Activated CD4-positive, alpha-beta T cell treated with anti-CD3 and anti-CD28 coated beads for 36 hours (primary cell): ENCODE measurements at places on chromosomes 6 and 20. TPM values are rescaled to one million over a fixed set of nuclear protein-coding genes. Genes with fewer than 3 reads are reported as not detected.
A peak's percentile ranks its signal among the peaks of the same experiment; 100 is the strongest.

Gene HLA-DQB1
- 3.1 TPM for total RNA-seq

Gene SLC22A2
- total RNA-seq: not detected

Gene SEL1L2
- total RNA-seq: not detected

Gene NOTCH4
- total RNA-seq: 0.69 TPM

Gene MDFI
- not detected for total RNA-seq

Gene TMEM63B
- 15.2 TPM for total RNA-seq

Gene FRK
- total RNA-seq: 0.05 TPM

Gene GABRR1
- not detected for total RNA-seq

Gene SLC44A4
- total RNA-seq: 0.19 TPM

Gene TP53TG5
- total RNA-seq: 0.40 TPM

Gene ULBP3
- total RNA-seq: 0.77 TPM

- peak; percentile 37 for DNase-seq
Measured at GRCh38 chr6:17633465-17634188, 33.5 kb downstream of the FAM8A1 start.

DNA sequence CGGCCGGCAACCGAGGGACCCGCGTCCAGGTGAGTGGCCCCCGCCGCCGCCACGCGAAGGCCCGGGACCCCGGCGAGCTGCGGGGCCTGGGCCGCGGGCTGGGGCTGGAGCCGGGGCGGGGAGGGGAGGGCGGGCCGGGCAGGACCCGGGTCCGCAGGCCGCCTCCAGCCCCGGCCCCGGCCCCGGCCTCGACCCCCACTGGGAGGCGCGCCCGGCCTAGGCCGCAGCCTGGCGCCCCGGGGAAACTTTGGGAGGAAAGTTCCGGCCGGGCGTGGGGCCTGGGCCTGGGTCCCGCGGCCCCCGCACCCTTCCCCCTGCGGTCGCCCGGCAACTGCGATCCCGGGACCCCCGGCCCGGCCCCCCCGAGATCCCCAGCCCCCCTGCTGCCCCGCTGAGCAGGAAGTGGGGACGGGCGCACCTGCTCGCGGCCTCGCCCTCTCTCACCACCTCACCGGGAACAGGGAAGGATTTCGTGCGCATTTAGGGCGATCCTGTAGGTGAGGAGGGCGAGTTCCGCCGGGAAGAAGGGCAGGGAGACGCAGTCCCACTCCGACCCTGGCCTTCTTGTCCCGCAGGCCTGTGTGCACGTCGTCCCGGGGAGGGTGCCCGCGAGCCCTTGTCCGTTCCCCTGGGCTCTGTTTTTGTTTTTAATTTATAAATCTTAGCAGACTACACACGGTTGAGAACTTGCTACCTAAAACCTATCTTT is 402 bp downstream of the OSBPL2 start:
- peak; percentile 36 for DNase-seq

DNA sequence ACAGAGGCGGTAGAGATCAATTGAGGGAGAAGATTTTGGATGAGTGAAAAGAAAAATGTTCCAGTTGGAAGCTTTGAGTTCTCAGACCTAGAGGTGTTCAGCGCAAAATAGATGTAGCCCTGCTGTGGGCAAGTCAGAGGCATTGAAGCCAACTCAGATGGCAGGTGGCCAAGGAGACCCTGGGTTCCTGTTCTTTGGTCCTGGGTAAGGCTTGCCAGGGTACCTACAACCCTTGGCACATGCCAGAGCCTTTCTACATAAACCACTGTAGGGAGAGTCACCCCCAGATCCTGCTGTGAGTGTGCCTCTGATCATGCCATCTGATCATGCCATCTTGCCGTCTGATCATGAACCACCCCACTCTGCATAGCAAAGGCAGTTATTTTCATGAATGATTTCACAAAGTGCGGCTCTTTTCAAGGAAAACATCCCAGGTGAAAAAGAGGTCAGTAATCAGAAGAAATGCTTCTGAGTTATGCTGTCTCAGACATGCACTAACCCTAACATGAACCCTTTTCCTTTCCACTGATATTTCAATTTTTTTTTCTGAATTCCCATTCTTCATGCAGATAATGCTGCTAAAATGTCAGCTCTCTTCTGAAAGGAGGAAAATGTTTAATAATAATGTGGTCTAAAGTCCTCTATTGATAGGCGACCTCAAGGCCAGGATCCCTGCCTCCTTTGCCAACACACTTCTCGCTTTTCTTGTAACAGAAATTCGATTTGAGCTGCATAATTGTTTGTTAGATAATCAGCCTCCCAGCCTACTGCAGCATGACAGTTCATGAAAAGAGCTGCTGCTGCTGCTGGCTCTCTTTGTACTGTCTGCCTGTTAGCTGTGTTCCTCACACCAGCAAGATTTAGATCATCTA is 153.6 kb downstream of the MTHFD1L start:
- no peak for DNase-seq

GRCh38 chr6:30793521-30794194 is 49.3 kb upstream of the IER3 start:
- DNase-seq: no peak

DNA sequence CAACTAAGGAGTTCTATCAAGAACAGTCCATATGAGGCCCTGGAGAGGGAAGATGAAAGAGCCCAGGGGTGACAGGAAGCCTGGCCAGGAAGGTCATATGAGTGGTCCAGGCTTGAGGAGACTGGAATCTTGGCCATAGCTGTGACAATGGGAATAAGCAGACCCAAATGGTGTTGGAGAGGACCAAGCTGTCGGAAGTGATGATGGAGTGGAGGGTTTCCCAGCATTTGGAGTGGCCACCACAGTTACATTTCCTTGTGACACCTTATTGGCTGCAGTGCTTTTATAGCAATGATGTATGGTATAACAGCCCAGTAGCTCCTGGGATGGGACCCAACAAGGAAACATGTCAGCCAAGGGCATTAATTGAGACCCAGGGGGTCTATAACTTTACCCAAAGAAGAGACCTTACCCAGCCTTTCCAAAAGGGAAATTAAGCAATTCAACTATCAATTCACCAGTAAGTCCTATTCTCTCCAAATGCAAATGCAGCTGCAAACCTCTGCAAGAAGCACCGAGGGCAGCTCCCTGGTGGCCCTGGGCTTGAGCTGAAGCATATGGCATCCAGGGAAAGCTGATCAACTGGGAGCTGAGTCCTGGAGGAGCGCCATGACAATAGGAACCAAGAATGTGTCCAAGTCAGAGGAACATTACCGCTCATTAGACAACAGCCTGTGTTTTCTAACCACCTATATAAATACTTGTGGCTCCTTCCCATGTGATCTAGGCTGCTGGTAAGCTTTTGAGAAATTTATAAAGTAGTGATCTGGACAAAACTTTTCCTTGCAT is 219.4 kb downstream of the SOD2 start:
- no peak for DNase-seq

GRCh38 chr6:105759946-105760345 is 326.2 kb upstream of the PRDM1 start:
- DNase-seq: no peak

GRCh38 chr20:41366546-41367392 is at the start of gene EMILIN3:
Gene EMILIN3, minus strand, starts transcription at chr20:41366818. Its CDS starts 184 bp downstream, at chr20:41366634.
- no peak for DNase-seq

GRCh38 chr20:40186826-40187225 is 502.2 kb downstream of the MAFB start:
- DNase-seq: no peak

- no peak for DNase-seq
Measured at GRCh38 chr20:53296451-53297153, 297.0 kb downstream of the ZNF217 start.

- DNase-seq: no peak
Measured at GRCh38 chr6:13708736-13709135, 2.9 kb downstream of the RANBP9 start.

- no peak for DNase-seq
Measured at GRCh38 chr20:46063151-46063550, 26.6 kb downstream of the NCOA5 start.

GRCh38 chr6:20468209-20468608 is 66.0 kb upstream of the CDKAL1 start:
- DNase-seq: no peak

DNA sequence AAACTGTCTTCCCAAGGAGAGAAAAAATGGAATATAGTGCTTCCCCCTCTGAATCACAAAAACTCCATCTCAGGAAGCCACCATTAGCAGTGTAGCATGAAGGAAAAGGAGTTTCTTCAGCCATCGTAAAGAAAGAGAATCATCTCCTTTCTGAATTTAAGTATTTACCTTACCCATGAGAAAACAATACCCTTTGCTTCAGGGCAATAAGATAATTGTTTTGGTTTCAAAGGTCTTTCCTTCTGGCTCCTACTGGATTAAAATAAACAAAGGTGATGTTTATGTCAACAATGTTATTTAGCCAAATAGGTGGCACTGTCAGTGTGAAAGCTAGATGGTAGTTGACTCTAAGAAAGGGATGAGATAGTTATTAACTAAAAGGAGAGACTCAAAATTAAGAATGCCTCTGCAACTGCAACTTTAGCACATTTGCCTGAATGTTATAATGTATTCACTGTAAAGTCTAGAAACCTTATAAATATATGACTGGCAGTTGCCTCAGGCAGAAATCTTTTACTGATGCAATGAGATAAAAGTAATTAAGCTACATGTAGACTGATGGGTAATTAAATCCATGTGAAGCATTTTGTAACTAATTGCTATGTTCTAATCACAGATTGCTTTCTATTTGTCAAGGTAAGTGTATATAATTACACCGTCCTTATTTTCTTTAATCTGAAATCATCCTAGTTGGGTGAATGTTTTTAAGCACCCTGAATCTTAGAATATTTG is 399.0 kb downstream of the CDKAL1 start:
- DNase-seq: no peak

DNA sequence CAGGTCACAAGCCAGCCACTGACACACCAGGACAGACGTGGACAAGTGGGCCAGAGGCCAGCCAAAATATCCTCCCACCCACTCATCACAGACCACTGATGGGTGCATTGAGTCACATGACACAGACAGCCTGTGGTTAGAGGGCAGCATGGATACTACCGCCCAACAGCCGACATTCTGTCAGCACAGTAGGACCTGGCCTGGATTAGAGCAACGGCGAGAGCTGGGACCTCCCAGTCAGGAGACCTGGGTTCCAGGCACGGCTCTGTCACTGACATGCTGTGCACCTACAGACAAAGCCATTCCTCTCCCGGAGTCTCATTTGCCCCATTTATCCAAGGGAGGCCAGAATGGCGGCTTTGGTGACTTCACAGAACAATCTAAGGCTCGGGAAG is 8.0 kb downstream of the ZNF335 start:
- DNase-seq: no peak

DNA sequence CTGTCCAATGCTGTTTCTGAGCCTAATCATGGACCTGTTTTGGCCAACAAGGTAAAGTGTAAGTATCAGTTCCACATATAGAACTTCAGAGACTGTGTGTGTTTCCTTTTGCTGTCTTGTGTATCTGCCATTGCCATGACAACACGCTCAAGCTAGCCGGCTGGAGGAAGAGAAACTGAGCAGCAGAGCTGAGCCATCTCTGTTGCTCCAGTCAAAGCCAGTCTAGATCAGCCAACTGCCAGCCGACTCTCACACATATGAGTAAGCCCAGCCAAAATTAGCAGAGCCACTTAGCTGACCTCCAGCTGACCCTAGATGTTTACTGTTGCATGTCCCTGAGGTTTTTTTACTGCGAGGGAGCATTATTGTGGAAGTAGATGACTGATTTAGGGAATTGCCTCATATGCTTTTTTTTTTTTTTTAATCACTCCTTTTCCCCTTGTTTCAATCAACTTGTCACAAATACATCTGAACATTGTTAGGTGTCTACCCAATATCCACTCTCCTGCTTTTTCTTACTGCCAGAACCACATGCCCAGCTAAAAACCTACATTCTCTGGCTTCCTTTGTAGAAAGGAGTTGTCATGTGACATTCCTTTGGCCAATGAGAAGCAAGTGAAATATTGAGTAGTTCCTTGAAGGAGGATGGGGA is 304.3 kb upstream of the SUPT3H start:
- DNase-seq: peak; percentile 74

DNA sequence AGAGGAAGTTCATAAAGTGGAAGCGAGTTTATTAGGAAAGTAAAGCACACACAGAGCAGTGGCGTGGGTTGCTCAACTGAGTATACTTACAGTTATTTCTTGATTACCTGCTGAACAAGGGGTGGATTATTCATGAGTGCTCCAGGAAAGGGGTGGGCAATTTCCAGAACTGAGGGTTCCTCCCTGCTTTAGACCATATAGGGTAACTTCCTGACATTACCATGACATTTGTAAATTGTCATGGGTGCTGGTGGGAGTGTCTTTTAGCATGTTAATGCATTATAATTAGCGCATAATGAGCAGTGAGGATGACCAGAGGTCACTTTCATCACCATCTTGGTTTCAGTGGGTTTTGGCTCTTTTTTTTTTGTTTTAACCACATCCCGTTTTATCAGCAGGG is 29.8 kb downstream of the PDYN start:
- peak; percentile 7 for DNase-seq

GRCh38 chr6:152220786-152221185 is 413.3 kb downstream of the ESR1 start:
- DNase-seq: no peak

DNA sequence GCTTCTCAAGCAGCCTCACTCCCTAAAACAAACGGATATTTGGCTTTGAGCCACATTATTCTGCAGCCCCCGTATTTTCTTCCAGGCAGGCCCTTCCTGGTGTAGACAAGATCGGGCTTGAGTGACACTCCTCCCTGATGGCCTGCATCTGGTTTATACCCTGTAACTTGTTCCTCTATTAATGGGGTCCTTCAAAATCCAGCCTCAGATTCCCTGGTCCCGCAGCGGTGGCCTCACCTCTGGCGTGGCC is 375 bp upstream of the TMEM14C start:
- no peak for DNase-seq

DNA sequence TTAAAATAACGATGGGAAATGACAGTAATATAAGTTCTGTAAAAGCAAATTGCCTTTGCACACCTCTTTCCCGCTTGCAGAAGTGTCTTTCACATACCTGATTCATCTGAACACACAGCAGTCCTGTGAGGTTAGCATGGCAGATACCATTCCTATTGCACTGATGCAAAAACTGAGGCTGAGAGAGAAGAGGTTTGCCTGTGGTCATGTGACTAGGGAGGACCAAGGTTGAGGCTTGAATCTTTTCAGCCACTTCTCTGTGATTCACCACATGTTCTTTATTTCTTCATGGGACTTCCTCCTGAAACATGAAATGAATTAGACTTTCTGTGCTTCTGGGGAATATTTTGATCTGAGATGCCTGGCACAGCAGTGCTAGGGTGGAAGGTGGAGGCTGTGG is 92.9 kb downstream of the VEGFA start:
- no peak for DNase-seq

DNA sequence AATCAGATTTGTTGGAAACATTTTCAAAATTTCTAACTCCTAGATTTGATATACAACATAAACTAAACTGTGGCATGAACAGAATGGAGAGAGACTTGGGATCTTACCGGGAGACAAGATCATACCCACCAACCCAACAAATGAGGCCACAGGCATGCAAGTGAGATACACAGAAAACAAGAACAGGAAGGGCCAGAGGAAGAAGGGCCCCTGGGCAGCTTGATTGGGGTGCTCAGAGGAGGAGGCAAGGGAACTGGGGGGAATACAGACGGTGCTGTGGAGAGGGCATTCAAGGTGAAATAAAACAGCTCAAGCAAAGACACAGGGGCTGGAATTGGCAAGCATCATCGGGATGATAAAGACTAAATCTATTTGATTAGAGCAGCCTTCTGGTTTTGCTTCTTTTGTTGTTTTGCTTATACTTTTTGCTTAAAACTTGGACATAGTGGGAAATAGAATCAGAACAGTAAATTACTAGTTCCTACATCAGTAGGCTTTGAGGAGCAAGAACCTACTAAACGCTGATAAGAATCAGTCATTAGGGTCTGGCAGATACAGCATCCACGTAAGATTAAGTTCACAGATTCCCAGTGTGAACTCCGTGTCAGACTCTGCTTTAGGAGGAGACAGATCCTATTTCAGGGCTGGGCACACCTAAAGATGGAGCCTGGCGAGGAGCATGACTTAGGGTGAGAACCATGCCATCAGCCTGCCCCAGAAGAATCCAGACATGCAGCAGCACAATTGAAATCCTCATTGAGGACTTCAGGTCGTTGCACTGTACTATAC is 3.5 kb upstream of the RAMACL start:
- DNase-seq: no peak
